ENCODE measurements at places on chromosomes 3 and 15.
A peak's percentile ranks its signal among the peaks of the same experiment; 100 is the strongest.

DNA sequence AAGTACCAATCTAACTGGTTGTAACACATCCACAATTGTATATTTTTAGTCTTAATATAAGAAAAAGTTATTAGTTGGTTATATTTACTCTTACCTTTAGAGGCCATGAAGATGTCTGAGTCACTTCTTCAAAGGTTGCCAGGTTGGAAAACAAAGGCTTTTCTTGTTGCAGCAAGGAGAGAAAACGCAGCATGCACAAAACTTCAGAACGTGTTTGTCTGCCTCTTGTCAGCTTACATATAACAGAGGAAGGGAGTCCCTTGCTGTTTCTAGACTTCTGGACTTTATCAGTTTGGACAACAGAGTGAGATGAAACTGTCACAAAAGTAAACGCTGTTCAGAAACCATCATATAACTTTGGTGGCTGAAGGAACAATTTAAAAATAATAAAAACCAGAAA is at the start of gene PLSCR5:
TSS of gene PLSCR5 (minus strand) at position 241 of the 400 bp plus-strand sequence. CDS start at position 107, 134 bp downstream.
- no peak for DNase-seq

DNA sequence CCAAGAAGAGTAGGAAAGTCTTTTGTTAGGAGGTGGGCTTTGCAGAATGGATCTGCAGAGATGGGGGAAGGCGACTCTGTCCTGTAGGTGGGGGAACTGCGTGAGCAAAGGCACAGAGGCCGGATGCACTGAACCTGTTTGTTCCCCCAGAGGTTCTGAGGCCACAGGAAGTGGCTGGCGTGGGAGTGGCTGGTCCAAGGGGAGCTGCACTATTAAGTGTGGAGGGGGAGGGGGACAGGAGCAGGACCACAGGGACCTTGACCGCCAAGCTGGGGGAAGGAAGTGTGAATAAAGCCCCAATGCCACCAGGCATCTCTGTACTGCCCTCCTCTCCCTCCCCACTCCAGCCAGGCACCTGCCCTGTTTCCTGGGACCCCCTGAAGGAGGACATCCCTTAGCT is 51.8 kb downstream of the CYP11A1 start:
- peak; percentile 99 for DNase-seq

- DNase-seq = no peak
These were observed 245.1 kb upstream of the LMCD1 start for GRCh38 chr3:8256441-8257071.

DNA sequence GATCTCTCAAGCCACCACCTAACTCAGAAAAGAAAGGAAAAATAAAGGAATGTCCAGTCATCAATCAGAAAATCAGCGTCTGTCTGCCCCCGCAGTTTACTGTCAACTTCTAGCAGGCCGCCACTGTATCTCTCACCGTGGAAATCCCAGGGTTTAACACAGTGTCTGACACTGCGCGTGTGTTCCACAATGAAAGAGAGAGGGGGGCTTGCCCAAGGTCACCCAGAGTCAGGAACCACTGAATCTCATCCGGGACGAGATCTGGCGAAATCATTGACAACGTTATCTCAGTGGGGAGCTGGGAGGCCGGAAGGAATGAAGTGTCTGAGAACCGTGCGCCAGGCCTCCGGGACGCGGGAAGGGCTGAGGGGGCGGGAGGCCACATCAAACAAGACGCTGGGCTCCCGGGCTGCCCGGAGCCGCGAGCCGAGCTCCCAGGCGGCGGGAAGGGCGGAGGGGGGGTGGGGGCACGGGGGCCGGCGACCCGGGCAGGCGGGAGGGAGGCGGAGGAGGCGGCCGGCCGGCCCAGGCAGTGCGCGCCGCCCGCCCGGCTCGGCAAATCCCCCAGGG is 2.2 kb upstream of the HES1 start:
- DNase-seq = peak; percentile 79

DNA sequence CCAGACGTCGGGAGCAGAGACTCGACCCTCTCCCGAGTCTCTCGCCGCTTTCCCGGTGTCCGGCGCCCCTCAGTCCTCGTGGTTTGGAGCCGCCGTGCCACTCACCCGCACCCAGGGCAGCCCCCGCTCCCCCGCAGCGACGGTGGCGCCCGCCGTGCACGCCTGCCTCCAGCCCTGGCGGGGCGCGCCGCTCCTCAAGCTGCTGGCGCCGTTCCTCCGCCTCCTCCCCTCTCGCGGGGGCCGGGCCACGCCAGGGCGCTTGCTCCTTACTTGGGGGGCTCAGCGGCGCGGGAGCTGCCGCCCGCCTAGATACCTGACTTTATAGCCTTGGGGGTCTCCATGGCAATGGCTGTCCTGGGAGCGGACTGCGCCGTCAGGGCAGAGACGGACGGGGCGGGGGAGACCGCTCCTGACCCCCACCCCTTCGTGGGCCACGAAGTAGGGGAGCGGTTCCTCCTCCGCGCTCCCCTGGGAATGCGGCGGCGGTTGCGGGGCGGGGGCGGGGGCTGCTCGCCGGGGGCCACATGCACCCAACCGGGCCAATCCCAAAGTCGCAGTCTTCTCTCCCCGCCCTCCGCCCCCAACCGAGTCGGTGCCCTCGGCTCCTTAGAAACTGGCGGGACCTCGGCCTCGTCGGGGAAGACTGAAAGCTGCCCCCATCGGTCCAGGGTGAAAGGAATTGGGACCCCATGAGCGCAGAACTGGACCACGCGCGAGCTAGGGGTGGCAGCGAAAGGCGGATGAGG is at the start of gene ANKRD63:
TSS of gene ANKRD63 (minus strand) at position 196 of the 746 bp plus-strand sequence. CDS start 478 bp downstream, outside the sequence.
- peak; percentile 80 for DNase-seq

GRCh38 chr3:5499404-5499803 is 311.9 kb downstream of the EDEM1 start:
- DNase-seq = no peak

GRCh38 chr15:63818191-63818590 is 15.6 kb downstream of the HERC1 start:
- DNase-seq = no peak

- no peak for DNase-seq
These were observed 48.4 kb downstream of the SGO1 start for GRCh38 chr3:20137647-20138046.

GRCh38 chr15:37941779-37942178 is 7.3 kb downstream of the TMCO5A start:
- no peak for DNase-seq

GRCh38 chr3:149579838-149580542 is 77.8 kb downstream of the WWTR1 start:
- DNase-seq = no peak

DNA sequence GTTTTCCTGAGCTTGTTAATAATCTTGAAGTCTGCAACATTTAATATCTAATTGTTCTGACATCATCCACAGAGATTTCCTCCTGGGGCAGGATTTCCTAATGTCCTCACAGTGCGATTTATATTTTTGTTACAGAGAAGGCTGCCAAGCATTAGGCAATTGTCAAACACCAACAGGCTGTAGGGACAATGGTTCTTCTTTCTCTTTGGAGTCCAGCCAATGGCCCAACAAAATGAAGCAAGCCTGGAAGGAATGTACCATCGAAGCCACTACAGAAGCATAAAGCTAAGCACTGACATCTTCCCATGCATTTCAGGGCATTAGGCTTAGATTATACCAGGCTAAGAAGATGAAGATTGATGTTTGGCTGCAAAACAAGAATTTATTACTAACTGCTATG is 173.0 kb upstream of the FRMD4B start:
- no peak for DNase-seq

DNA sequence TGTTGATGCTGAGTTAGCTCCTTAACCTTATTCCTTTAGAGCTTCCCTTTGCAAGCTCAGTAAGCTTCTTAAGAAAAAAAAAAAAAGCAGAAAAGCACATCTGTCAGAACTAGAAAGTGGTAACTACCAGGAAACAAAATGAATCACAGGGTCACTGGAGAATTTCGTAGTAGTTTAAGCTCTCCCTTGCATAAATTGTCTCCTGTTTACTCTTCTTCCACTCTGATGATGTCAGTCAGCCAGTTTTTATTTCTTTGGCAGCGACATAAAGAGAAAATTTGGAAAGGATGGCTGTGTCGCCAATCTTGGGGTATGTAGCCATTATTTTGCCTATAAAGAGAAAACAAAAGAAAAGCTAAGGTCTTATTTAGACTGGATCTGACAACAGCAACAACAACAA is 3.2 kb upstream of the GABRR3 start:
- DNase-seq = no peak

DNA sequence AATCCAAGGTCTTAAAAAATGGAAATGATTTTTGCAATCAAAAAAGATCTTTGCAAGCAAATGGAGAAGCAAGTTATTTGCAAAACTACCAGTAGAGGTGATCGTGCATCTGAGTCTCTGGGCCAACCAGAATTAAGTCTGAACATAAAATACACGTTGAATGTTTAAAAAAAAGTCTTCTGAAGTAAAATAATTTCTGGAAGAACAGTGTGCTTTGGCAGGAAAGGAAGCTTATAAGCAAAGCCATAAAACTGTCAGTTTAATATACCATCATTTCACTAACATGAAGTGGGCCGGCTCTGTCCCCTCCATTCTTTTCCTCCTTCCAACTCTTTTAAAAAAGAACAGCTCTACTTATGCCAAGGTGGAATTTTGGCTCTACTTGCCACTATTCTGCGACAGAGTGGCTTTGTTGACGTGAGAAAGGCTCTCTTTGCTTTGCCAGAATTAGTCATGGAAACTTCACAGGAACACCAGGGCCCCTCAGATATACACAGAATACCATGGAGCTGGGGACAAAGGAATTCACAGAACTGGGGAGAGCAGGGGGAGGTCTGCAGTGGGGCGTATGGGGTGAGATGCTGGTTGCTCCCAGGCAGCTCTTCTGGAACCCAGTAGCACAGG is 29.8 kb downstream of the FSTL1 start:
- DNase-seq = no peak

- no peak for DNase-seq
These were observed 9.8 kb upstream of the ETV5 start for GRCh38 chr3:186118692-186119091.

DNA sequence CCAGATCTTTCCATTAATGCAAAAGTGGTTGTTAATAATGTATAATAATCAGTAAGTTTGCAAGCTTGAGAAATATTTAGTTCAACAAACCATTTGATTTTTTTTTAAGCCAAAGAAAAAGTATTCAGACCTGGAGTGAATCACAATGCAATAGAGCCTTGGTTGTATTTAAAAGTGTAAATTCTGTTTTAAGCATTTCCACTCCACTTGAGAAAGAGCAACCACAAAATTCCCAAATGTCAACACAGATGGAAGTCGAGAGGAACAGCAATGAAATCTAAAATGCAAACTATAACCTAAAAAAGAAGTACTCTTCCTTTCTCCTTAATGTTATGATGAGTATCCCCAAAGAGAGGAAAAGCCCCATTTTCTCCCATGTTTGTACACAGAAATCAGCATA is 20.2 kb downstream of the GBE1 start:
- no peak for DNase-seq

DNA sequence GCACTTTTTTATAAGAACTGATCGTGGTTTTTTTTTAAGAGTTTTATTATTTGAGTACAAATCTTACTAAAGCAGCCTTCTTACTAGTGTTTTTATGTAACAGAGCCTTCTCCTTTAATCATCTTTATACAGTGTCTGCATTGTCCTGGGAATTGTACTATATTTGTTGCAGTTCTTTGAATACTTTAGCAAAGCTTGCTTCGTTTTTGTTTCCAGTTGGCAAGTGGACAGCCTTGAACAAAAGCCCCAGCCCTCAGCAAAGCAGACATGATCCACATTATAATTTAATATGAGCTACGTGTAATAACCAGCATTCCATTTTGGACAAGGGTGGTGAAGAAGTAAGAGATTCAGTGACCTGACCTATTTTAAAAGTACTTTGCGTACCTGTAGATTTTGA is 112.2 kb upstream of the FLNB start:
- DNase-seq = no peak

- DNase-seq = no peak
These were observed 121.8 kb downstream of the SSR3 start for GRCh38 chr3:156433138-156433537.

DNA sequence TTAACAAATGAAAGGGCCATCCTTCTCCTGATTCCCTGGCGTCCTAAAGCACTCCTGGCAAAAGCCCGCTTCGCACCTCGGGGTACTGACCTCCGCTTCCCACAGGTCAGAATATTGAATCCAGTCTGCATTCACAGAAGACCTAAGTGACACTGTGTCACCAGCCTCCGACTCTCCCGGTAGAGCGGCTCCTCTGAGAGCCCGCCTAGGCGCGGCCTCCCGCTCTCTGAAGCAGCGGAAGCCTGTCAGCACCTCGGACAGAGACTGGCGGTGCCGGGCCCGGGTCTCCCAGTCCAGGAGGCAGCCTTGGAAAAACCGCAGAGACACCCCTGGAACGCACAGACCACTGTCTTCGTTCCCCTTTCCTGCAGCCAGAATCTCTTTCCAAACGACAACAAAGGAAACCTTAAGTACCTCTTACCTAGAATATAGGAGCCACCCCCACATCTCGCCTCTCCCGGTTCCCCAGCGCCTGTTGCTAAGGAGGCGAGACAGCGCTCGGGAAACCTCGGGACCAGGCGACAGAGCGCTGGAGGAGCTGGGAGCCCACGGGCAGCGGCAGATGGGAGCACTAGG is 1.2 kb downstream of the GABRB3 start:
- DNase-seq = no peak

DNA sequence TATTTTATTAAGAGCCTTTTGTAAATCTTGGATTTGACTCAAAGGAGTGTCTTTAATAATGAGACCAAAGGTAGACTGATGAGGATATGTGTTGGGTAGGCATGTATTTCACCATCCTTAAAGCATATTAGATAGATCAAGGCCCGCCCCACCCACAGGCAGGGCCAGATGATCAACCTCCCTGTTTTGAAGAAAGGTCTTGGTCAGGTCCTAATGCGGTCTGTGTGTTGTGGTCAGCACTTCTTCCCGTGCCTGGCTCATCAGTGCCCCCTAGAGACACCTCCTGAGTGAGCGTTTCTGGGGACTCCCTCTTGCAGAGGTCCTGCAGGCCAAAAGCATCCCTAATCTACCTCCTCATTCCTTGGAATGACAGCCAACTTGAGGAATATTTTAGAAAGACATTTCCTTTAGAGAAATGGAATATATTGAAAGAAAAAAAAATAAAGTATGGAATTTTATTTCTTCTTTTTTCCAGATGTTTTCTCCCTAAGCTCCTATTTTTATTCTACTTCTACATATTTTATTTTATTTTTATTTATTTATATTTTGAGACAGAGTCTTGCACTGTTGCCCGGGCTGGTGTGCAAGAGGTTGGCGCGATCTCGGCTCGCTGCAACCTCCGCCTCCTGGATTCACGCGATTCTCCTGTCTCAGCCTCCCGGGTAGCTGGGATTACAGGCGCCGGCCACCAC is 6.0 kb downstream of the TM4SF4 start:
- DNase-seq = peak; percentile 82

GRCh38 chr3:123099331-123100192 is 32.7 kb downstream of the PDIA5 start:
- DNase-seq = no peak

Measured in NB4 (cell line).